ENCODE measurements at places on chromosomes 2 and 18.

GRCh38 chr2:236546561-236547002 is 23.0 kb upstream of the ACKR3 start:
- DNase-seq: no peak

DNA sequence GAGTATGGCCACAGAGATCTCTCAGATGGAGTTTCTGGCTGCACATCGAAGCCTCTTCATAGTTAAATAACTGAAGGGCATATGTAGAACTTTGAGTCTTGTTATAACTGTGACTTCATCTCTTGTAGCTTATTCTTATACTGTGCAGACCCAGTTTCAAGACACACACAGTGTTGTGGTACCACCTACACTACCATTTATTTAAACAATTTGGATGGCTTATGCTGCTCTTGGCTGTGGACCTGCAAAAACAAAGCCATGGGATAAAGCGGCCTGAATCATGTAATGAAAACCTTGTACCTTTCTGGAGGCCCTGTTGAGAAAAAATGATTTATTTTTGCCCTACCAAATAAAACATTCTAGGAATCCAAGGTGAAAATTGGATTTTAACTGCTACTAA is 262.8 kb upstream of the RASGRP3 start:
- DNase-seq: no peak

GRCh38 chr2:65960953-65961352 is 474.0 kb upstream of the MEIS1 start:
- no peak for DNase-seq

- no peak for DNase-seq
These were observed 673.4 kb downstream of the SLC4A3 start for GRCh38 chr2:220300806-220301205.

DNA sequence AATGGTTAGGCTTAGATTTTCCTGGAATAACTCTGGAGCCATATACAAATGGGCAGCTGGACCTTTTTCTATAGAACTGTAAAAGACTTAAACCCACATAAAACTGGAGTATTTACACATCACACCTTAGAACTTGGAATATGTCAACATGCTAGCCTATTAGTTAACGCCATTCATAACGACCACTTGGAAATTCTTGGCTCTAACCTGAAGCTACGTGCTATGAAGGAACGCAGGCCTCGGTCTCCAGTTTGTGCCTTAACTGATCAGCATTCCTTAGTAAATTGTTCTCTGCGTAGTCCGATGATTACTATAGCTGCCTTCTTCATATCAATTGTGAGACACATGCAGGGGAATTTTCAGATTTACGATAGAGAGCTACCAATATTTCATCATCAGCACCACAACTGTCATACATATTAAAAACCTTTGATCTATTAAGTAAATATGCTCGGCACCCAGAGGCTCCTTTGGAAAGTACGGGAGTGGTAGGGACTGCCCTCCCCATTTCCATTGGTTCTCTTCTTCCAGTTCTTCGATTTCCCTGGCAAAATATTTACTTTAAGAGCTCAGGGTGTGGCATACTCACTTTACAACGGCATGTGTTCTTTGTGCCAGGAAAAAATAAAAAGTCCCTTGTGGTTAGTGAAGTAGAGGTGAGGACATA is 17.5 kb upstream of the CCL20 start:
- DNase-seq: no peak

- DNase-seq: no peak
These were observed 185.0 kb downstream of the DOK6 start for GRCh38 chr18:69585696-69586095.

GRCh38 chr2:229810786-229811185 is 96.4 kb upstream of the DNER start:
- no peak for DNase-seq

DNA sequence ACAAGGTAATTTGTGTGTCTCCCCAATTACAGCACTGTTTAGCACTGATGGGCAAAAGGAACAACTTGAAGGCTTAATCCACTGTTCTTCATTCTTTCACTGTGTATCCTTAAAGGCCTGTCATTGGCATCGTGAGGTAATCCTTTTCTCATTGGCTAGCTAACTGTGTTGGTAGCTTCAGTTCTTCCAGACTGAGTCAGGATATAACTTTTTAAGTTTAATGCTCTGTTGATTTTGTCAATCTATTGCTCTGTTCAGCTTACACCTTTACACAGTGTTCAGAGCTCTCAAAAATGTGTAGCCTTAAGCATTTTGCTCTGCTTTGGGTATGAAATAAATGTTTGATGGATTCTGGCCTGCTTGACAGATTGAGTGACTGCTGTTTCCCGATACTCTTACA is 148.2 kb downstream of the KIAA1328 start:
- DNase-seq: no peak

GRCh38 chr2:196487417-196487816 is 152.1 kb upstream of the CCDC150 start:
- DNase-seq: no peak

GRCh38 chr18:76697441-76697901 is 124.9 kb upstream of the ZNF236 start:
- DNase-seq: no peak

- no peak for DNase-seq
These were observed 38.7 kb downstream of the ZNF521 start for GRCh38 chr18:25313268-25313667.

DNA sequence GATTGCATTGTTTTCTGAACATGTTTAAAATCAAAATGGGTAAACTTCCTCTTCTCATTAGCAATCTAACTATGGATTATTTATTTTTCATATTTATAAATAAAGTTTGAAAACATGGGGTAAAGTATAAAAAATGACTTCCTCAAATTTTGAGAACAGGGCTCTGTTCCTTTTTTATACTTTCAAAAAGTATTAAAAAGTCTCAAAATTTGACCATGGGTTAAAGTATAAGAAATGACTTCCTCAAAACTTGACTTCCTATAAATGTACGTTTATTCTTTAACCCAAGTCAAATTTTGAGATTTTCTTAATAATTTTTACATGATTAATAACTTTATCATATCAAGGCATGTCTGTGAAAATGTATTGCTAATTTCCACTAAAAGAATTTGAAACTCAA is 512.4 kb downstream of the GALR1 start:
- DNase-seq: no peak

DNA sequence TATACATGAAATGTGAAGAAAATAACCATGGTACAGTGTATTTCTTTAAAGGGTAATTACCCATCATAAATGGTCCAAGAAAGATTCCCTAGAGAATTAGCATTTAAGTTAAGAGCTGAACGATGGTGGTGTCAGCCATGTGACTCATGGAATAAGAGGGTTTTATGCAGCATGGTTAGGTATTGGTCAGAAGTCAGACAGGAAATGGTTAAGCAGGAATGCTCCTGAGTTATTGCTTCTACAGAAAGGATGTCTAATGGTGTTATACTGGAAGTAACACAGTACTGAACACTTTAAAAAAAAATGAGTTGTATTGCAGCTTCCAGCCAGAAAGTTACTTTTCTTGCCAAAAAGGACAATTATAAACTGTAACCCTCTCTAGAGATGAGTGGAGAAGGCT is 72.7 kb upstream of the UBE2E3 start:
- no peak for DNase-seq

DNA sequence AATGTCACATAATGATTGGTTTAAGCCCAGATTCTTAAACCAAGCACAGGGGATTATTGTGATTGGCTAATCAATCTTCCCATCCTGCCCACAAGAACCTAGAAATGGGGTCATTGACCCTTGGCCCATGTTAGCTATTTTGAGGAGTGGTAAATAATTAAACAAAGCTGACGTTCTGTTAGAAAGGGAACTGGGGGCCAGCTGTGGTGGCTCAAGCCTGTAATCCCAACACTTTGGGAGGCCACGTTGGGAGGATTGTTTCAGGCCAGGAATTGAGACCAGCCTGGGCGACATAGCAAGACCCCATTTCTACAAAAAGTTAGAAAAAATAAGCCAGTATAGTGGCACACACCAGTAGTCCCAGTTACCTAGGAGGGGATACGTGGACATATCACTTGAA is 37.8 kb upstream of the PTPN4 start:
- DNase-seq: no peak

GRCh38 chr2:176633754-176634153 is 364.5 kb downstream of the MTX2 start:
- DNase-seq: no peak

GRCh38 chr2:231111987-231112386 is 12.9 kb downstream of the HTR2B start:
- no peak for DNase-seq

- no peak for DNase-seq
These were observed 136.2 kb upstream of the RASGRP3 start for GRCh38 chr2:33340280-33340679.

GRCh38 chr2:83320053-83320452 is 1139.0 kb downstream of the SUCLG1 start:
- DNase-seq: no peak

GRCh38 chr18:48310353-48310752 is 98.8 kb downstream of the ZBTB7C start:
- DNase-seq: no peak

- no peak for DNase-seq
These were observed 211.4 kb upstream of the GYPC start for GRCh38 chr2:126444512-126444911.

DNA sequence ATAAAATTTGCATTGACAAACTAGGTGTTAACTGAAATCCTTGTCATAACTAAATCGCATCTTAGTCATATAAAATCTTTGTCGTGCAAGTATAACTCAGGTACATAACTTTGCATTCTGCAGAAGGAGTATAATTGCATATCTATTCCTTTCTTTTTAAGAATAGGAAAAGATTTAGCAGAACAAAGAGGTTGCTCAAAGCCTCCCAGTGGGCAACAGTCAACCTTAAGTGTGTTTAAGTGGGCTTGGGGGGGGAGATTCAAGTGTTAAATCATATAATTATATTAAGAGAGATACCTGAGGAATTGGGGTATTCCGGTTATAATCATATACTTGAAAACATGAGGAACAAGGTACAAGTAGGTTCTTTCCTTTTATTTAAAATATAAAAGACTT is 913.3 kb downstream of the CPS1 start:
- DNase-seq: no peak

DNA sequence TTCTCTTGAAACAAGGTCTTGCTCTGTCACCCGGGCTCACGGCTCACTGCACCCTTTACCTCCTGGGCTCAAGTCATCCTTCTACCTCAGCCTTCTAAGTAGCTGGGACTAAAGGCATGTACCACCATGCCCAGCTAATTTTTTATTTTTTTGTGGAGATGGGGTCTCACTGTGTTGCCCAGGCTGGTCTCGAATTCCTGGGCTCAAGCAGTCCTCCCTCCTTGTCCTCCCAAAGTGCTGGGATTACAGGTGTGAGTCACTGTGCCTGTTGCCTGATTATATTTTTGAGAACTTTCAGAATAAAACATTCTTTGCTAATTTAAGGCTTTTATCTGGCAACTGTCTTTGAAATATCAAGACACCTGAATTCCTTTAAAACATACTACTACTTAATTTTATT is 47.9 kb downstream of the BIRC6 start:
- DNase-seq: no peak

DNA sequence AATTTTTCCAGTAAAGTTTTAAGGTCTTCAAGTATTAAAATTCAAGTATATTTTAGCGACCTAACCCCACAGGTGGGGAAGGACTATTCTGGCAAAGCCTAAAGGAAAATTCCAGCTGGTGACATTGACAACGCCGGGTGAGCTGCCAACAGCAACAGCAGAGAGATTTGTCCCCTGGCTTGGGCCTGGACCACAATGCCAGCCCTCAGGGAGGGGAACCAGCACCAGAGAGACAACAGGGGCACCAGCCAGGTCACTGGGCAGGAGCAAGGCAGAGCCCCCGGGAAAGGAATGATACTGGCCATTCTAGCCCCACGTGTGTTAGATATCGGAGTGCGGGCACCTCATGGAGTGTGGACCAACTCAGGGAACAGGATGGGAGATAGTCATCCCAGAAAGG is 95.7 kb downstream of the ARMC9 start:
- no peak for DNase-seq

- no peak for DNase-seq
These were observed 413.5 kb downstream of the NBAS start for GRCh38 chr2:15147591-15147990.

GRCh38 chr2:29372185-29372584 is 257.0 kb downstream of the CLIP4 start:
- DNase-seq: no peak

GRCh38 chr2:239156516-239157265 is 244.1 kb downstream of the HDAC4 start:
- DNase-seq: no peak

- DNase-seq: no peak
These were observed 1526.9 kb upstream of the ACVR2A start for GRCh38 chr2:146317959-146318358.

DNA sequence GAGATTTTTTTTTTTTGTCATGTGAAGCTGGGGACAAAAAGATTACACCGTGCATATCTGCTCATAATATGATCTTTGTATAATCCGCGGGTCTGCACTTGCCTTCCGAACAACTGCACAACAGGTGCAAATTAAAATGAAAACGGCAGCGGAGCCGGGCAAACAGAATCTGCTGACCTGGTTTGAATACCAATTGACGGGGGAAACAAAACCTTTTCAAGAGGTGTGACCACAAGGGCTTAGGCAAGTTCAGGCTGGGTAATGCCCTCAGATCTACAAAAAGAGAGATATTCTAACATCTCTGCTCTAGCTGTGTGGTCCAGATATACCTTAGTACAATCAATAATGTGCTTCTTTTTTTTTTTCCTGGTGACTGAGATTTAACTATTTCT is 88.5 kb downstream of the ZEB2 start:
- no peak for DNase-seq

DNA sequence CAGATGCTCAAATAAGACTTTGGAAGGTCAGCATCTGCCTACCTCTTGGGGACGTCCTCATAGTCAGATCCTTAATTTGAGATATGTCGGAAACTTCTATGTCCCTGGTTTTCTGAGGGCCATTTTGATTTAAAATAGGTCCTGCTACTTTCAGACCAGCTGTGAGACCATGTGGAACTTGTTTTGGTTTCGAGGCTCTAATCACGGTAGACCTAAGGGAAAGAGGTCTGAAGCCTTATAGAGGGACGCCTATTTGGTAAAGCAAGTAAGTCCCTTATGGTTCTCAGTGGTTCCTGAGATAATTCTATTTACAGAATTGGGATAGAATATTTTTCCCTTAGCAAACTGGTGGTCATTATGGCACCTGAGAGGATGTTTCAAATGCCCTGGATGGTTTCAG is 75.1 kb downstream of the RFTN2 start:
- no peak for DNase-seq

DNA sequence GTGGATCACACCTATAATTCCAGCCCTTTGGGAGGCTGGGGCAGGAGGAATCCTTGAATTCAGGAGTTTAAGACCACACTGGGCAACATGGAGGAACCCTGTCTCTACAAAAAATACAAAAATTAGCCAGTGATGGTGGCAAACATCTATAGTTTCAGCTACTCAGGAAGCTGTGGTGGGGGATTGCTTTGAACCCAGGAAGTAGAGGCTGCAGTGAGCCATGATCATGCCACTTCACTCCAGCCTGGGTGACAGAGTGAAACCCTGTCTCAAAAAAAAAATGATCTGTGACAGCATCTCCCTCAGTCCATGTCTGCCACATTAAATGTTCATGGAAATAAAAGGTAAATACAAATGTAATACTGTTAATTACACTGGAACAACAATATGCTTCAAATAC is 121.4 kb upstream of the COL5A2 start:
- DNase-seq: no peak

GRCh38 chr18:71625556-71626090 is 918.5 kb downstream of the CBLN2 start:
- no peak for DNase-seq

- no peak for DNase-seq
These were observed 26.3 kb downstream of the CNGA3 start for GRCh38 chr2:98372579-98372978.

GRCh38 chr2:235433860-235434259 is 60.0 kb upstream of the AGAP1 start:
- no peak for DNase-seq

Measured in activated CD4-positive, alpha-beta T cell treated with anti-CD3 and anti-CD28 coated beads, Interleukin-2, amount 50 U/mL, for 24 hours (primary cell).